Lung (tissue), 17 donors: ENCODE measurements at places on chromosomes 7 and 10.

DNA sequence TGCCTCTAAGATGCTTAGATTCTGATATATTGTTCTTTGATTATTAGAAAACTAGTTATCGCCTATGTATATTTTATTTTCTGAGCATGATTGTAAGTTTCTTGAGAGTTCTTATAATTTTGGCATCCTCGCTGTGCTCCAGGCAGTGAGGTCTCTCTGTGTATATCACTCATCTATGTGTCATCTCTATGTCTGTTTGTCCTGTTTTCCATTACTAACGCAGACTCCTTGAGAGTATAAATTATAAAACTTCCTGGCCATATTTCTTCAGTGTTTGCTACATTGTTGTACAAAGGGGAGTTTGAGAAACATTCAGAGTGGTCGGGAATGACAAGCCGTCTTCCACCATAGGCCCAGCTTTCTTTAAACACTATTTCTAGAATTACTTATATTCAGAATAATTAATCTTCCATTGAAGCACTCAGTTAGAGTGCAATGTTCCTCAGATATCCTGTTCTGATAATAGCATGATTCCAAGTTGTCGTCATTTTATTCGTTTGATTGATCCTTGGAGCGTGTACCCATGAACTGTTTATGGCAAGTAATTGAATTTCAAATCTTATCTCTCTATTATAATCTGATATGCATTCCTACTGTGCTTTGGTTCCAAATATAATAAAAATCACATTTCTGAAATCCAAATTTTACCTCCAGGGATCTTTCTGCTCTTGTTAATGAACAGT is 206.6 kb downstream of the BAMBI start:
- DNase-seq = no peak

GRCh38 chr10:11581213-11581612 is 30.2 kb downstream of the USP6NL start:
- peak; percentile 36 for DNase-seq

DNA sequence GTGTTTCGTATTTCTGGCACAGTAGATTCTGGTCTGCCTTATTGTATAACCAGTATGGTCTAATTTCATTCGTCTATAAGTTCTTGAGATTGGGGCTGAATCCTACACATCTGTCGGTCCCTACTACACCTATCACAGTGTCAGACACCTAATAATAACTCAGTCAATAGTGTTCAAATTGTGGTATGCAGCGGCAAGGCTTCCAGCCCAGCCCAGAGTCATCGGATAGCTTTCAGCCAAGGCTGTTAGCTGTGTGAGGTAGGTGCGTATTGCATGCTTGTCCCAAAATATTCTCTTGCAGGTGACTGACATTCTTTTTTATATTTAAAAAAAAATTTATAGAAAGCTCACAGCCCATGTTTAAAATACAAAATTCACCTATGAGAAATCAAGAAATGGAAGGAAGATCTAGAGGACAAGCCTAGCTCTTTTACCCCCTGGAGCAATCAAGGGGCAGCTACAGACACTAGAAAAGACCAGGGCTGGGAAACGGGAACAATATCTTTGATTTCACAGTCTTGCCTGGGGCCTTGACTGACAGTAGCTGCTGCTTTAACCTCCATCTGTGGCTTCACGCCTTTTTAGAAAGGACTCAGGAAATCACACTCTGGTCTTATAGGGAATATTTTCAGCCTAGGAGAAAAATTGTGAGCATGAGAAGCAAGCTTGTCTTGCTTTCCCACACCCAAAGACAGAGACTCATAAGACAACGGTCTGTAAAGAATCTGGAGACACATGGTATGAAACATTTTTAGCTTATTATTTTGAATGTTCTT is 9.5 kb upstream of the ASB4 start:
- no peak for DNase-seq

DNA sequence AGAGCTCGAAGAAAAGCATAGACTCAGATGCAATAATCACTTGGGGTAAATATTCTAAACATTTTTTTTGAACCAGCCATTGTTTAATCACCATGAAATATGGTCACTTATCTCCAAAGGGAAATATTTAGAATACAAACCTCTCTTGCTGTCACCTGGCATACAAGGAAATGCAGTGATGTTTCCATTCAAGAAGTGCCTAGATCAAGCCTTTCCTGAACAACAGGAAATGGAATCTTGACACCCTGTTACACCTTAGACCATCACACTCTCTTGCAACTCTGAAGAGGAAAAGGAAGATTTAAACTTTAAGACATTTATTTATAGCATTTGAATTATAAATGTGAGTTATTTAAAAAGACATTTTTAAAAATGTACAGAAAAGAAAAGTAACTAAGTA is 263.0 kb upstream of the BMPER start:
- DNase-seq = no peak

GRCh38 chr7:52091101-52091500 is 774.5 kb upstream of the COBL start:
- DNase-seq = no peak

DNA sequence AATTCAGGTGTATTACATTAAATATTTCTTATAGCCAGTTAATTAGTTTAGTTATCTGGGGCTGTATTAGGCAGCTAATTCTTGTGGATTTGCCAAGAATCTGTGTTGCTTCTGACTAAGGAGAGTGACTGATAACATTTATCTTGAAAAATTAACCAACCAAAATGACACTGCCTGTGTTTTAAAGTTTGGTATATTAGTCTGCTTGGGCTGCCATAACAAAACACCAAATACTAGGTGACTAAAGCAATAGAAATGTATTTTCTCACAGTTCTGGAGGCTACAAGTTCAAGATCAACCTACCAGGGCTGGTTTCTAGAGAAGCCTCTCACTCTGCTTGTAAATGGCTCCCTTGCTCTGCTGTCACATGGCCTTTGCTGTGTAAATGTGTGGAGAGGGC is 12.9 kb downstream of the EXOC4 start:
- no peak for DNase-seq
